Psoas muscle (tissue), 8 donors: ENCODE measurements at places on chromosomes 2 and 18. TPM values are rescaled to one million over a fixed set of nuclear protein-coding genes. Genes with fewer than 3 reads are reported as not detected.

GRCh38 chr2:239206042-239206441 lies 194.8 kb downstream of the HDAC4 start:
- no peak for DNase-seq

DNA sequence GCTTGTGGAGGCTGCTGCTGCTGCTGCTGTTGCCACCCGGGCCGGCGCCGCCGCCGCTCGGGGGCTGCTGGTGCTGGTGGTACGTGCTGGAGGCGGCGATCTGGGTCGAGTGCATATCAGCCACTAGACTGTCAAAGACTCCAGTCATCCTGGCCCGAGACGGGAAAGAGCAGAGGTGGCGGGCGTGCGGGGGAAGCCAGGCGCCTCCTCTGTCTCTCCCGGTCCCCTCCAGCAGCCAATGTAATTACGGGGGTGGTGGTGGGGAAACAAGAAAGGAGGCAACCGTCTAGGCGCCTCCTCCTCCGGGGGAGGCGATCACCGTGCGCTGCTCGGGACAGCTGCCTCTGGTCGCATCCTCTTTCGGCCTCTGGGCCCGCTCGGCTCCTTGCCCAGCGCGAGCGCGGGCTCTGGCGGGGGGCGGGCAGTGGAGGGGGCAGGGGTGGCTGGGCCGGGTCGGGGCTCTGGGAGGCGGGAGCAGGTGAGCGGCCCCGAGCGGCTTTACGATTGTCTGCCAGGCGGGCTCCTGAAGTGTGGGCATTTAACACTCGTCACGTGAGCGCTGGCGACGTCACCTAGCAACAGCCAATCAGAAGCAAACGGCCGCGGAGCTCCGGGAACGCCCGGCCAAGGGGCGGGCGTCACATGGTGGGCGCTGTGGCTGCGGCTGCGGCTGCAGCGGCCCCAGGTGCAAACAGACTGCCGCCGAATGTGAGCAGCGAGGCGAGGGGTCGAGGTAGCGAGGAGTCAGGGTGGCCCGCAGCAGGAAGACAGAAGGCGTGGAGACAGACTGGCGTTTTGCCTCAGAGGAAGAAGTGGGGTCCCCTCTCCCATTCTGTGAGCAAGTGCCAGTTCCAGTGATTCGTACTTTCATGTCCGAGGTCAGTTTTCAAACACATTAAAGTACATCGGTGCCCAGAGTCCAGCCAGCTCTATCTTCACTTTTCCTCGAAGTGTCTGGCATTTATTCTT lies at the start of gene DLX2:
Gene DLX2, minus strand, starts transcription at position 510 of the 969 bp plus-strand sequence. Its CDS starts 362 bp downstream, at position 148.
- DNase-seq, result peak; percentile 83

- no peak for DNase-seq
Measured at GRCh38 chr2:173359231-173359630, 4.6 kb downstream of the CDCA7 start.

- DNase-seq, result no peak
Measured at GRCh38 chr18:59448546-59448945, 89.5 kb upstream of the LMAN1 start.

DNA sequence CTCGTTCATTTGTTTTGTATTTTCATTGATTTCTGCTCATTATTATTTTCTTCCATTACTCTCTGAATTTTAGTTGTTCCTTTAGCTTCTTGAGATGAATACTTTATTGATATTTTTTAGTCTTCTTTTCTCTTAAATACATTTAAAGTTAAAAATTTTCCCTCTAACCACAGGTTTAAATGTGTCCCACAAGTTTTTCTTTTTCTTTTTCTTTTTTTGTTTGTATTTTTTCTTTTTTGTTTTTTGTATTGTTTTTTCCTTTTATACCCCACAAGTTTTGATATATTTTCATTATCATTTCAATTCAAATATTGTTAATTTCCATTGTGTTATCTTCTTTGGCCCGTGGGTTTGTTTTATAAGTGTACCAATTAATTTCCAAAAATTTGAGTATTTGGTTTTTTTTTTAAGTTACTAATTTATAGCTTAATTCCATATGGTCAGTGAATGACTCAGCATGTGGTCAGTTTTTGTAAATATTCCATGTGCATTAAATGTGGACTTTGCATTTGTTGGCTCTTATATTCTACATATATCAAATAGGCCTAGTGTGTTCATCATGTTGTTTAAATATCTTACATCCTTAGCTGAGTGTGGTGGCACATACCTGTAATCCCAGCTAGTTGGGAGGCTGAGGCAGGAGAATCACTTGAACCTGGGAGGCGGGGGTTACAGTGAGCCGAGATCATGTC lies 16.2 kb downstream of the CENPO start:
- DNase-seq, result no peak

DNA sequence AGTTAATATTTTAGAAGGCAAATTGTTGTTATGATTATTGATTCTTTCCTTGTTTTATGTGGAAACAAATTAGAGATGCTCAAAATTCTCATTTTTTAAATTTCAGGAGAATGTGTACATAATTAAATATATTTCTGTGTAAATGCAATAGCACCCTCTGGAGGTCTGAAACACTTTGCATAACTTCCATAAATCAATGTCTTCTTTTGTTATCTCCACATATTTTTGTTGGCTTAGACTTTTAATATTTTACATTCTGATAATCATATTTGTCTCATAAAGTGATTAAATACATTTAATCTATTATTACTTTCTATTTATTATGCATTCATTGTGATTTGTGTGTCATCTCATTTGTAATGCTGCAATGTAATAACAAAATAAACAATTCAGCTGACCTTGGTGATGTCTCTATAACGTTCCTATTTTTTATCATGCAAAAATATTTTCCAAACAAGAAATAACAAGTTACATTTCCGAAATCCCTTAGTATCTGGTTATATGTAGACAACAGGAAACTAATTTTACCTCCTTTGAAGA lies 201.8 kb upstream of the GALNT5 start:
- DNase-seq, result no peak

- no peak for DNase-seq
Measured at GRCh38 chr18:6370410-6370809, 44.3 kb downstream of the L3MBTL4 start.

DNA sequence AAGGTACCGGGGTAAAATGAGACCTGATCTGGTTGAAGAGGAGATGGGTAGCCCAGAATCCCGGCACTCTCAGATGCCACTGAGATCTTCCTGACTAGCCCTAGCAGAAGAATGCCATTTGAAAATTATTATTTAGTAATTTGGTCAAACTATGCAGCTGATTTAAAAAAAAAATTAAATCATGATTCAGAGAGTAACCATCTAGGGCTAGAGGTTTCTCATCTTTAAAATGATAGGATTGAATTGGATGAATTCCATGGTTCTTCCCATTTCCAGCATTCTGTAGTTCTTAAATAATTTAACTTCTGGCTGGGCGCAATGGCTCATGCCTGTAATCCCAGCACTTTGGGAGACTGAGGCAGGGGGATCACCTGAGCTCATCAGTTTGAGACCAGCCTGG lies 106.1 kb downstream of the MYO1B start:
- DNase-seq, result no peak

The INPP5D gene
- 2.4 TPM for polyA plus RNA-seq

The CCDC85A gene
- 1.8 TPM for polyA plus RNA-seq

The FAM161A gene
- 1.2 TPM for polyA plus RNA-seq
